ENCODE measurements at places on chromosomes 16 and 17.

- DNase-seq = no peak
These were observed 9.0 kb downstream of the CANT1 start for GRCh38 chr17:79000396-79001189.

DNA sequence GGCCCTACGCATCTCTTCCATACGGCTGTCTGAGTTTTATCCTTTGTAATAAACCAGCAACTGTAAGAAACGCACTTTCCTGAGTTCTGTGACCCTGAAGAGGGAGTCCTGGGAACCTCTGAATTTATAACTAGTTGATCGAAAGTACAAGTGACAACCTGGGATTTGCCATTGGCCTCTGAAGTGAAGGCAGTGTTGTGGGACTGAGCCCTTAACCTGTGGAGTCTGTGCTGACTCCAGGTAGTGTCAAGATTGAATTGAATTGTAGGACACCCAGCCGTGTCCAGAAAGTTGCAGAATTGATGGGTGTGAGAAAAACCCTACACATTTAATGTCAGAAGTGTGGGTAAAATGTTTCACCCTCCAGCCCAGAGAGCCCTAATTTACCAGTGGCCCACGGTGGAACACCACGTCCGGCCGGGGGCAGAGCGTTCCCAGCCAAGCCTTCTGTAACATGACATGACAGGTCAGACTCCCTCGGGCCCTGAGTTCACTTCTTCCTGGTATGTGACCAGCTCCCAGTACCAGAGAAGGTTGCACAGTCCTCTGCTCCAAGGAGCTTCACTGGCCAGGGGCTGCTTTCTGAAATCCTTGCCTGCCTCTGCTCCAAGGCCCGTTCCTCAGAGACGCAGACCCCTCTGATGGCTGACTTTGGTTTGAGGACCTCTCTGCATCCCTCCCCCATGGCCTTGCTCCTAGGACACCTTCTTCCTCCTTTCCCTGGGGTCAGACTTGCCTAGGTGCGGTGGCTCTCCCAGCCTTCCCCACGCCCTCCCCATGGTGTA is 1.5 kb downstream of the GAA start:
- no peak for DNase-seq

- DNase-seq = no peak
These were observed 2.6 kb downstream of the KAT2A start for GRCh38 chr17:42118545-42118944.

DNA sequence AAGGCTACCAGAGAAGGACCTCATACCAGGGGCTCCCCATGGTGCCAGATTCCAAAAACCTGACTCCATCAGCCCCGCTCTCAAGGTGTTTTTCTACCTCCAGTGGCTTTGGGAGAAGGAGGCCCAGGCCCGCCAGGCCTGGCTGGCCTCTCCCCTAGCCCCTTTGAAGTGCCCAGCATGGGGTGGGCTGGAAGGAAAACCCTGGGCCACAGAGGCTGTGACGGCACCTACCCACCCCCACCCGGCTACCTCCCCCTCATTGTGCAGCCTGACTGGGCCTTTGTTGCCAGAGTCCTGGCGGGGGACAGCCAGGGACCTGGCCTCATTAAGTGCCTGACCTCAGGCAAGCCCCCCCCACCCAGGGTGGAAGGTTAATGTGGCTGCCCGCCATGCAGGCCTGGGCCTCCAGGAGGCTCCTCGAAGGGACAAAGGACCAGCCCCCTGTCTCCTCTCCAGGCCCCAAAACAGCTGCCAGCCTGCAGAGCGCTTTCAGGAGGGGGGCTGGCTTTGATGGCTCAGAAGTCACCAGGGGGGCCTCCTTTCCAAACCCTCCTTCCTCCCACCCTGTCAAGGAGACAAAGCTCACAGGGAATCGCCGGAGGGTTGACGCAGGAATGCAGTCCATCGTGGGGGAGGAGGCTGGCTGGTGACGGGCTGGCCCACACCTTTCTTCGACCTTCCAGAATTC is 159.4 kb downstream of the ZNF423 start:
- no peak for DNase-seq

DNA sequence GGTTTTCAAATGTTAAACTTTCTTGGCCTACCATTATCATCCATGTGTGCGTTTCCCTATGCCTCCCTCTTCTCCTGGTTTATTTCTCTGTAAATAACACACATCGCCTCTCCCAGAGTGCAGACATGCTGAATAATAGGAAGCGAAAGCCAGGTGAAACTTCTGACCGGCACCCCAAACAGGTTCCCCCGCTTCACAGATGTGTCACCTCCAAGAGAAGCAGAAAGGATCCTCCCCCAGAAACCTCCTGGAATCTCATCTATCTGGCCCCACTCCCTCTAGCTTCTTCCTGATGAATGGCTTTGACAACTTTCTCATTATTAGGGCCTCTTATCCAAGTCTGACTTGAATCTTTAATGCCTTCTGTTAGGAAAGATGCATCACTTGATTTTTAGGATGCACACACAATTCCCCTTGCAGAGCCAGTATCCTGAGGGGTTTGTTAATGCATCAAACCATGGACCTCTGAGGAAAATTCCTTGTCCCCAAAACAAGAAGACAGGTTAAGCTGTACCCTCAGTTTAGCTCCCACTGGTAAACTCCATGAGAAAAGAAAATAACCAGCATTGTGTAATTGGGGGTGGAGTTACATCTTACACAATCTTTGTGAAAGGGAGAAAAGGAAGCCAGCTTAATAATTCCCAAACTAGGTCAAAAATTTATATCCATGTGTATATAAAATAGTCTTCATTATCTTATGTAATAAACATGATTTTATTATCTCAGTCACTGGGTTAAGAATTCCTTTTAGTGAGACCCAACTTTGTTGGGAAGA is 20.1 kb upstream of the HYDIN start:
- no peak for DNase-seq

DNA sequence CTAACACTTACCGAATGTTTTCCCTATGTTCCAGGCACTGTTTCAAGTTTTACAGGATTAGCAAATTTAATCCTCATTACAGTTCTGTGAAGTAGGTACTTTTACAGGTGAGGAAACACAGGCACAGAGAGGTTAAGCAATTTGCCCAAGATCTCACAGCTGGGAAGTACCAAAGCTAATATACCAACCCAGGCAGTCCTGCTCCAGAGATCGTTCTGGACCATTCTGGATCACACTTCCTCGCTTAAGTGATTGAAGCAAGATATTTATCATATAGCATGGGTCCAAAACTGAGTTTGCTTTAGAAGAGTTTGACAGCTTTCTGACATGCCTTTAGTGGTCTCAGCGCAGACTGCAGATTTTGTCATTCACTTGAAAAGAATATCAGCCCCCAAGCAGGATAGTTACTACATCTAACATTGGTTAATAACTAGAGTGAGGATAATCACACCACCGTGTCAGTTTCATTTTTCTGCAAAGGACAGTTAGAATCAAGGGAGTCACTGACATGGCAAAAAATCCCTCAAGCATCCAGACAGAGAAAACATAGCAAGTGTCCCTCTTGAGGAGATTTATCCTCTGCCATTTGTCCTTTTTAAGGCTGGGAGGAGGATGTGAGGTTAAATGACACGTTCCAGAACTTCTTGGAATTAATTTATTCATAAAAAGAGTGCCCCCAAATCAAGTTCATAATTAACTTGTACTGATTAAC is 5.1 kb downstream of the HS3ST3B1 start:
- DNase-seq = no peak

DNA sequence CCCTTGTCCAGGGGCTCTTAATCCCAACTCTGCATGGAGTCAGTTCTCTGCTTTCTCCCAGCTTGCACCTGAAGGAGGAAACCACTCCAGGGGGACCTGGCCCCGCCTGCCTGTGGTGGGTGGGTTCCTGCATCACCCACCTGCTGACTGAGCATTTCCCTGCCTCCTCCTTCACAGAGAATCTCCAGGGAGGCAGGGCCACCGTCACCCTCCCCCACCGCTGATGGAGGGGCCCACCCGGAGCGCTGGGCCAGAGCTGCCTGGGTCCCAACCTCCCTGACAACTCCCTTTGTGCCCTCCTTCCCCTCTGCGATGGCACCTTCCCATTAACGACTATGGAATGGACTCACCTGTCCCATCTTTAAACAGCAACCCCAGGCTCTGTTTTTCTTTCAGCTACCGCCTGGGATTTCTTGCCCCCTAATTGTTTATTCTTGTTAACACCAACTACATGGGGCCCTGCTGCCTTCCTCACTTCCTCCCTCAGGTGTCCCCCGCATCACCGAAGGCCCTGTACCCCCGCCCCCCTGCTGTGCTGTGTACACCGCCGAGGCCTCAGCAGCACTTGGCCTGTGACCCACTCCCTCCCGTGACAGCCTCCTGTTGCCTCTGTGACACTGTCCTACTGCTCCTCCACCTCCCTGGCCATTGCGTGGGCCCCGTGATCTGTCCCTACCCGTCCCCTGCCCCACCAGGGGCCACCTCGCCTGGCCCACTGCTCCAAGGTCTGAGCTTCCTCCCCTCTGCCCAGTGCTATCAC is 842 bp upstream of the TEDC2 start:
- DNase-seq = no peak

DNA sequence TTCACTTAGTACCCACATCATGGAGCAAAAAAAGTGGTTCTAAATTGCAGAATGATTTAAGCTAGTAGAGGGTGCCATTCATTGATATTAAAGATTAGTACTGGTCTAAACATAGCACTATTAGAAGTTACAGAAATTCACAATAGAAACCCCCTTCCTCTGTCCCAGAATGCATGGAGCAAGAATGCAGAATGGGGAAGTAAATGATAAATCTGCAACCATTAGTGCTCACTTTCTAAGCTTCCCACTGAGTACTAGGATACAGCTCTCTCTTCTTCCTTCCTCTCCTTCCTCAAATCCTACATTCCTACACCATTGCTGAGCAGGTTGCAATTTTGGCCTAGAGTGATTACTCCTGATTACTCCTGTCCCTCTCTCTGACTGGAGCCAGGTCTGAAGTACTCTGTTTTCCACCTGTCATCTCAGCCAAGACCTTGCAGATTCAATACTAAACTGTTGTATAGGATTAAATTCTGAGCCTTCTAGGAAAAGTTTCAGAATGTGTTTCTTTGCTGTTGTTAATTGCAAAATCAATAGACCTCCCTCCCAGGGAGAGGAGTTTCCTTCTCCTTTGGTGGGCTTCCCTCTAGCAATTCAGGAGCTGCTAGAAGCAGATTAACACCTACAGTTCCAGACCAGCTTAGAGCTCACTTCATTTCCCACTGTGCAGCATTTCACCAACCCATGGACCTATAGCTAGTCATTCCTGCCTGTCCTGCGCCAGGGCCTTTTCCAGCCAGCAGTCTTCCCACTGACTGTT is 165.5 kb upstream of the TBX2 start:
- no peak for DNase-seq

GRCh38 chr16:9906218-9906617 is 276.0 kb downstream of the GRIN2A start:
- DNase-seq = no peak

GRCh38 chr16:67311607-67312488 is 14.7 kb downstream of the KCTD19 start:
- DNase-seq = no peak

DNA sequence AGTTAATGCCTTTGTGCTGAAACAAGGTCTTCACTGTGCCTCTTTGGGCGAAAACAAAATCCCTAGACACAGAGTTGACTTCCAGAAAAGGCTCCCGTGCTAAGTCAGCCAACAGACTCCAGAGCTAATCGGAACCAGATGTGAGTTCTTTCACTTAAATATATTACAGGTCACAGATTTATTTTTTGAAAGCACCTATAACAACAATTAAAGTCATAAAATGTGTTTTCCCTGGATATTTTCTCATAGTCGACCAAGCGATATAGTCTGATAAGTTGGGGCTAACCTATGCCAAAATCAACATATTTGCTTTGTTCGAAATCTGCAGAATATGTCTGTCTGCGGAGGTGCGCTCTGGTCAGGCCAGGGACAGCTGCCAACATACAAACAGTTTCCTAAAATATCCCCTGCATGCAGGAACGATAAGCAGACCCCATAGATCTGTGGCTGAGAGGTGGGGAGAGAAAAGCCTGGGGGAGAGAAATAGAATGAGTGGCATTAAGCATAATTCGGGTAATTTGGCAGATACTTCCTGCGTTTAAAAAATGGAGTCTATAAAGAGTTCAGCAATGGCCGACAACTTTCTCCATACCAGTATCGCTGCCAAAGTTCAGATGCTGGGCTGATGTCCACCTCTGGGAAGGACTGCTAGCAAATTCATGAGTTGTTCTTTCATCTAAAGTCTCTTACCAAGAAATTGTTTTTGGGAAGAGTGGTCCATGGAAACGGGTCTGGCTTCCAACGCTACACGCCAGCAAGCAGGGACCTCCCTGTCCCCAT is 50.8 kb upstream of the MYH10 start:
- DNase-seq = no peak

DNA sequence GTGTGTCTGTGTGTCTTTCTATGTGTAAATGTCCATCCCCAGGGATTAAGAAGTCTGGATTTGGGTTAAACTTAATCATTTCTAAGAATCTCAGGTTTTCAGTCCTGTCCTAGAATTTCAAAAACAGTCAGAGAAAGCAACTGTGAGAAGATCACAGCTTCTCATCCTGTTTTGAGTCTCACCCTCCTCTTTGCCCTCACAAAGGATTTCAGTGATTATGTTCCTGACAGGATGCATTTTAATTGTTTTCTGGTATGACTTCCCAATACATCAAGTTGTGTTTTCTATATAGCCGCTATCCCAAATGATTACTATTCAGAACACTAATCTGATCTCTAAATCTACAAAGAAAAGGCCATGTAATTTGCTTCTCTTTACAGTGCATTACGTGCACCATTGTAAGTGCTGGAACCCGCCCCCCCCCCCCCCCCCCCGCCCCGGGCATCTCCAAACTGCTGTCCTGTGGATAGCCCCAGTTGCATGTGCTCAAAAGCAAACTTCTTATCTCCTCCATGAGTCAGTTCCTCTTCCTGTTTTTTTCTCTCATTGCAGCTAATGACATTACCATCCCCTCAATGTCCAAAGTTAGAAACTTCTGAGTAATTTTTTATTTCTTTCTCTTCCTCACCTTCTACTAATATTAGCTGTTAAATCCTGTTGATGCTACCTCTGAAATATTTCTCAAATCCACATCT is 73.9 kb downstream of the CDH13 start:
- DNase-seq = no peak

DNA sequence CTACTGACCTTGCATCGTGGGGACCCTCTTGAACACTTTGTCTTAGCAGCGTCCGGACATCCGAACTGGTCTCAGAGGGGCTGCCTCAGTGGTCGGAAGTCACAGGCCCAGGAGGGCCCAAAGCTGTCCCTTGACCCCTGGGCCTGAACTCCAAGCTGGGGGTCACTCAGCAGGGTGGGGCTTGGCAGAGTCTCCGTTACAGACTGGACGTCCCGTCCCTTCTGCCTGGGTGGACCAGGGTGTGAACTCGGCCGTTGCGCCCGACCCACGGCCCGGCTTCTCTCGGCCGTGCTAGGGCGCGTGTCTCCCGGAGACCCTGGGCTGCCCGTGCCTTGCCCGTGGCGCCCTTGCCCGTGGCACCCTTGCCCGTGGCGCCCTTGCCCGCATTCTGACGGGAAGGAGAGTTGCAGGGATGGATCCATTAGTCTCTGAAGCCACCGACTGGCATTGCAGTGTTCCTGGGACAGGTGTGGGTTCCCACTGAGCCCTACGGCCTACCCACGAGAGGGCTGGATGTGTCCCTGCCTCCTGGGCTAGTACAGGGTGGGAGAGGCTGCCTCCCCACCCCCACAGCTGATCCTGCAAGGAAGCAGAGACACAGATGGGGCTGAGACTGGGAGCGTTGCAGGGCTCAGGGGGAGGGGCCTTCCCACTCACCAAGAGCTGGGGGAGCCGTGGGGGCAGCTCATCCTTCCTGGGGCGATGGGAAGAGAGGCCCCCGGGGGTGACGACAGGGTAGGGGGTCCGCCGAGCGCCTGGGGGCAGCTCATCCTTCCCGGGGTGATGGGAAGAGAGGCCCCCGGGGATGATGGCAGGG is 4.9 kb downstream of the CACNA1H start:
- no peak for DNase-seq

- DNase-seq = no peak
These were observed 31.9 kb downstream of the ARHGAP23 start for GRCh38 chr17:38460082-38460715.
